ENCODE measurements at places on chromosomes 5 and 9. TPM values are rescaled to one million over a fixed set of nuclear protein-coding genes. Genes with fewer than 3 reads are reported as not detected.

The GOLM1 gene
- 123 TPM for total RNA-seq

The PTGER4 gene
- total RNA-seq: 2.9 TPM

The INSL6 gene
- total RNA-seq: not detected

The OR1J2 gene
- total RNA-seq: not detected

The KIAA1958 gene
- 1.7 TPM for total RNA-seq

The DDX4 gene
- total RNA-seq: not detected

The TCF7 gene
- 0.37 TPM for total RNA-seq

The CRHBP gene
- 0.25 TPM for total RNA-seq

The PDE6A gene
- not detected for total RNA-seq

The NUP214 gene
- 23.0 TPM for total RNA-seq

The PHF24 gene
- 0.11 TPM for total RNA-seq

The TUT7 gene
- 42.6 TPM for total RNA-seq

The SEMA4D gene
- 0.62 TPM for total RNA-seq

The LARP1 gene
- total RNA-seq: 90.8 TPM

The BOD1 gene
- total RNA-seq: 96.0 TPM

The CCNI2 gene
- not detected for total RNA-seq

The MEF2C gene
- 10.9 TPM for total RNA-seq

The REXO4 gene
- total RNA-seq: 15.9 TPM

The IFNA6 gene
- not detected for total RNA-seq

The LHX3 gene
- total RNA-seq: not detected

All from uterine smooth muscle cell (primary cell).